ENCODE measurements at places on chromosomes 12 and 14. TPM values are rescaled to one million over a fixed set of nuclear protein-coding genes. Genes with fewer than 3 reads are reported as not detected.

The PPM1A gene
- 85.2 TPM for polyA plus RNA-seq

The APOF gene
- 0.08 TPM for polyA plus RNA-seq

The TUBA1B gene
- 1,176 TPM for polyA plus RNA-seq

The EPYC gene
- not detected for polyA plus RNA-seq

The GALNT4 gene
- polyA plus RNA-seq = 8.7 TPM

The EGLN3 gene
- 19.8 TPM for polyA plus RNA-seq

The CDCA3 gene
- 42.7 TPM for polyA plus RNA-seq
